T-helper 9 cell (primary cell): ENCODE measurements at places on chromosomes 3 and 15.
A peak's percentile ranks its signal among the peaks of the same experiment; 100 is the strongest.

GRCh38 chr15:73681856-73682599 is 2.2 kb upstream of the CD276 start:
- DNase-seq: no peak

GRCh38 chr3:164673738-164674137 is 404.6 kb downstream of the SI start:
- DNase-seq: no peak

DNA sequence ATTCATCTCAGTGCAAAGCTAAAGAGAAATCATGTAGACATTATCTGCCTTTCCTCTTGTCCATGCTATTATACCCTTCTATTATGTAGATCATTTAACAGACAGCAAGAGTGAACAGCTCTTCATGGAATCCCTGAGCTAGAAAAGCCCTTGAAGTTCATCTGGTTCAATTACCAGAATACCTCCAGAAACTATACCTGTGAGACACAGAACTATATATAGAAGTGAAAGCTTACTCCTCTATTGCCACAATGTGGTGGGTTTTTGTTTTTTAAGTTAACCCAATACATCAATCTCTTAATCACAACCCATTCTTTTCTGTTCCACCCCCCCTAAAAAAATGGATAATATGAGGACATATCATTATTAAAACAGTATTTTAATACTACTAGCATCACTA is 347.7 kb downstream of the PLCL2 start:
- no peak for DNase-seq

GRCh38 chr15:50576166-50576565 is 29.7 kb upstream of the USP50 start:
- no peak for DNase-seq

DNA sequence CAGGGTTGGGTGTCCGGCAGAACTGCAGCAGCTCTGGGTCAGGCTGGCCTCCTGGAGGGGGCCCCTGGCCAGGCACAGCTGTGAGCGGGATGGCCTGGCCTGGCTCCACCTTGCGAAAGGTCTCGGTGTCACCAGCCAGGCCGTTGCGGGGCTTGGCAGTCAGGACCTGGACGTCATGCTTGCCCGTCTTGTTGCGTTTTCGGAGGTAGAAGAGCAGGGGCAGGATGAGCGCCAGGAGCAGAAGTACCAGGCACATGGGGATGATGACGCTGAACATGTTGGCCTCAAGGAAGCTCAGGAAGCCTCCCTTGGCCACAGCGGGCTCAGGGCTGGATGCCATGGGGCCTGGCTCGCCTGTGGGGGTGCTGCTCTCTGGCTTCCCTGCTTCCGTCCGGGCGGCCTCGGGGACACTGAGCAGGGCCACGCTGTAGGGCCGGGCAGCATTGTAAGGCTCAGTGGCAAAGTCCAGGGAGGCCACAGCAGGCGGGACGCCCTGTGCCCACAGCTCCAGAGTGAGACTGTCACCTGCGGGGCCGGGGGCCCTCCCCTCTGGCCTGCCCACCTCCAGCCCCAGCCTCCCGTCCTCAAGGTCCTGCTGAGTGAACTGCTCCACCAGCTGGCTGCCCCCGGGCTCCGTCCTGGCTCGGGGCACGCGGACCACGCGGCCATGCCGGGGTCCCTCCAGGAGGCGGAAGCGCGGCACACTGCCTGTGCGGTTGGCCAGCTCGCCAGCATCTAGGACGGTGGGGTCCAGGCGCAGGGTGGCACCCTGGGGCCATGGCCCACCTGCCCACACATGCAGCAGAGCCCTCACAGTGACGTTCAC is 28.1 kb downstream of the SNX33 start:
- no peak for DNase-seq

GRCh38 chr3:30672959-30673358 is 66.6 kb downstream of the TGFBR2 start:
- no peak for DNase-seq

DNA sequence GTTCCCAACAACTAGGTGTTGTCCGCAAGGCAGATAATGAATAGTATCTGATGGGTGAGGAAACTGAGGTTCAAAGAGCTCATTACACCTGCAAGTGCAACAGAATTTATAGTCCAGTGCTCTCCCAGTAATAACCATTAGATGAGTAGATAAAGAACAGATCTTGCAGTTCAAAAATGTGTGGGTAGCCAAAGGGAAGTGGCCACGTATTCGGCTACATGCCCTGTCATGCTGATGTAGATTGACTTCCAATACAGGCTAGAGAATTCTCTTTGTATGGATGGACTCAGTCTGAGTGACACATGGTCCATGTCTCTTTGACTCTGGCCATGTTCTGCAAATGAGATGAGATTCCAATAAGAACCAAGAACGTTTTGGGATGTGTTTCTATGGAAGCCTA is 187.9 kb upstream of the LPP start:
- no peak for DNase-seq

- no peak for DNase-seq
These were observed 305.0 kb upstream of the C2CD4B start for GRCh38 chr15:62469874-62470688.

DNA sequence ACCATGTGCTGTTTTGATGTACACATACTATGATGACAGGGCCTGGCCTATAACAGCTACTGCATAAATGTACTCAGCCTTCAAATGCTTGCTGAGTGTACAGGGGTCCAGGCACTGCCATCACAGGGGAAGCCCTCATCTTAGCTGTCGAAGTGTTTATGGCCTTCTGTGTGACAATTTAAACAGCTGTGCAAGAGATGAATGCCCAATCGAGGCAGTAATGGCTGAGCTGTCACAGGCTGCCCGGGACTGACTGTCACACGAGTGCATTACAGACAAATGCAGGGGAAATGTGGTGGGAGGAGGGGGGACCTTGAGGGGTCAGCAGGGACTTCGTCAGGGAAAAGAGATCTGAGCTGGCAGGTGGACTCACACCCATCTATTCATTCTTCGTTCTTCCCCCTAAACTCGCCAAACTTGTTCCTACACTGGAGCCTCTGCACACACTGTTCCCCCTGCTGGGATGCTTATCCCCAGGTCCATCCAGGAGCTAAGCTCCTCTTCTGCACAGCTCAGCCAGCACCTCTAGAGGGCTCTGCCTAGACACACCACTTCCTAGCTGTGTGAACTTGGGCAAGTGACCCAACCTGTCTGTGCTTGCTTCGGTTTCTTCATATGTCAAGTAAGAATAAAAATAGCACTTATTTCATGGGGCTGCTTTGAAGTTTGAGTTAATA is 156.2 kb upstream of the IQSEC1 start:
- DNase-seq: no peak

DNA sequence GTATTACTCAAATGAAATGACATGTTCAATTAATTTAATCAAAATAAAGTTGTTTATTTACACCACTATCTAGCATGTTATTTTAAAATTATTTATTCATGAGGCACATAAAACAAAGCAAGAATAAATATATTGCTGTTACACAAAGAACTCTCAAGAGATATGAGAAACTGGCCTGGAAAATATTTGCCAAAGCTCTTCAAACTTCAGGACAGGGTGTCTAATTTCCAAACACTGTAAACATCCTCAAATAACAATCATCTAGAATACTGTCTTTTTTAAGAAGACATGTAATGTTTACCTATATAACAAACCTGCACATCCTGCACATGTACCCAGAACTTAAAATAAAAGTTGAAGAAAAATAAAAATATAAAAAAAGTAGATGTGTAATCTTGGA is 876.6 kb downstream of the TUSC7 start:
- no peak for DNase-seq

GRCh38 chr15:70200511-70201424 is 103.1 kb upstream of the TLE3 start:
- no peak for DNase-seq

- no peak for DNase-seq
These were observed 279.7 kb upstream of the TBL1XR1 start for GRCh38 chr3:177476921-177477435.

GRCh38 chr3:138210528-138210927 is 23.4 kb downstream of the ARMC8 start:
- DNase-seq: no peak

DNA sequence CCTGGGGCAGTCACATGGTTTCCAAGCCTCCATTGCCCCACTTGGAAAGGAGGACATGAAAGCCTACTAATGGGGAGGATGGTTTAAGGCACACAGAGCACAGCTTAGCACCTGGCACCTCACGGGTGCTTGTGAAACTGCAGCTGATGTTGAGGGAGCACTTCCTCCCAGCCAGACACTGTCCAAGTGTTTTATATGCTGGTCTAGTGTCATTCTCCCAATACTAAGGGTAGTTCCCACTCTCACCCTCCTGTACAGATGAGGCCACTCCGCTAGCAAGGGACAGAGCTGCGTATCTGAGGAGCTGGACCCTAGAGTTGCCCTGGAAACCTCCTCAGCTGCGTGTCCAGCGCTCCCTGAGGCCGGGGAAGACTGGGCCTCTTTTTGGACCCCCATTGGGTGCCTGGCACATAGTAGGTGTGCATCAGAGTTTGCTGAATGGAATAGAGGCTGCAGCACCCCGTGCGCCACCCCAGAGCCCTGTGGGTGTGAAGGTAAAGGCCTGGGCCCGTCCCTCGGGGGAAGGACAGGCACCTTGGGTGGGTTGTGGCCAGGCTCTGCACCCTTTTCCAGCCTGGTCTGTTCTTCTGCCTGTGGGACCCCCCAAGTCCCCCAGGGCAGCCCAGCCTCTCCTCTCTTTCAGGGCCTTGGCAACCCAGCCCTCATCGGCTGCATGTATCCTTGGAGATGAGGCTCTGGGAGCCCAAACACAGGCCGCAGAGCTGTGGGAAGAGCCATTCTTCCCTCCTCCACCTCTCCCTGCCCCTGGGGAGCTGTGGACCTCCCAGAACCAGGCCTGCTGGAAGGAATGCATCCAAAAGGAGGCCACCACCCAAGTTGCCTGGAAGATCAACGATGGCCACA is 31.3 kb downstream of the DNASE1L3 start:
- DNase-seq: no peak

- DNase-seq: no peak
These were observed 33.8 kb downstream of the ZIC4 start for GRCh38 chr3:147372525-147373027.

- no peak for DNase-seq
These were observed 55.4 kb downstream of the ZNF148 start for GRCh38 chr3:125319765-125320164.

DNA sequence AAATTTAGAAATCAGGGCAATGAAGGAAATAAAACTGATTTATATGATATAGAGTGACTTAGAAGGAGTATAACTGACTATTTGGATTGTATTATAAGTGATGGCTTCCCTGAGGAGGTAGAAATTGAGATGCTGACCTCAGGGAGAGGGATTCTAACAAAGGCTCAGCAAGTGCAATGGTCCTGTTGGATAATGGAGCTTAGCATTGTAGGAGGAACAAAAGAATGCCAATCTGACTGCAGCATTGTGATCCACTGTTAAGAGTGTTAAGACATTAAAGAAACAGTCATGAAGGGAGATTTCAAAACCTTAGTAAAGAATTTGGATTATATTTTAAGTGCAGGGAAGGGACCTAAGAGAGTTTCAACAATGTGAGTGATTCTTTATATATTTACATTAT is 158.4 kb upstream of the NAALADL2 start:
- no peak for DNase-seq

DNA sequence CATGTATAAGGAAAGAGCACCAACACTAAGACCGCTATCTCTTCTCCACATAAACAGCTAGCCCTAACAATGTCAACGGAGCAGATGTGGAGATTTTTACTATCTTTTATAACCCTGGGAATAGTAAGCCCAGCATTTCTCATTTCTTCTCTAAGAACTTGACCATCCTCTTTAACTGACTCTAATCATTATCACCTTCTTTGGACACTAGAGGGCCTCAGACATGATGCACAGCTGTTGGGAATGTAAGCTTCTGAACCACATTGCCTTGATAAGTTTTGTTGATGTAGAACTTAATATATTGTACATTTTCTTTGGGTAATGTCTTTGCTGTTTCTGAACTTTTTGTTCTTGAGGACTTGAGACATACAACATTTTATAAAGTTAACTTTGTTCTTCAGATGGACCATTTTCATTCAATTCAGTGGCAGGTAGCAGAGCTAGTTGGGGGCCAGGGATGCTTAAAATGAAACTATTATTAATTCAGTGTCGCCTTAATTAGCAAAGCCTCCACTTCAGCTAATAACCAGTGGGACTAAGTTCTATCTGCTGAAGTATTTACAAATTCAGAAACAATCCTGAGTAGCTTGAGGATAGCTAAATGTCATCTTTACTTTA is 9.6 kb upstream of the TAGLN3 start:
- DNase-seq: no peak

DNA sequence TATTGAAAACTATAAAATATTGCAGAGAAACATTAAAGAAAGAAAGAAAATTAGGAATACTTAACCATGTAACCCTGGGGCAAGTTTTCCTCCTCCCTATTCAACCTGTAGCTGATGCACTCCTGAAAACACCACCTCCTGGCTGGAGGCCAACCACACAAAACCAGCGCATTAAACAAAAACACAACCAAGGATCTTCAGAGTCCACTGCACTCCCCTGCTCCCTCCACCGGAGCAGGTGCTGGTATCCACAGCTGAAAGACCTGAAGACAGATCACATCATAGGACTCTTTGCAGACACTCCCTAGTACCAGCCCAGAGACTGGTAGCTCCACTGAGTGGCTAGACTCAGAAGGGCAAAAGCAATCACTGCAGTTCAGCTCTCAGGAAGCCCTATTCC is 13.6 kb upstream of the ADAMTS17 start:
- DNase-seq: no peak

GRCh38 chr3:175193815-175194518 is 334.8 kb downstream of the NAALADL2 start:
- DNase-seq: no peak

DNA sequence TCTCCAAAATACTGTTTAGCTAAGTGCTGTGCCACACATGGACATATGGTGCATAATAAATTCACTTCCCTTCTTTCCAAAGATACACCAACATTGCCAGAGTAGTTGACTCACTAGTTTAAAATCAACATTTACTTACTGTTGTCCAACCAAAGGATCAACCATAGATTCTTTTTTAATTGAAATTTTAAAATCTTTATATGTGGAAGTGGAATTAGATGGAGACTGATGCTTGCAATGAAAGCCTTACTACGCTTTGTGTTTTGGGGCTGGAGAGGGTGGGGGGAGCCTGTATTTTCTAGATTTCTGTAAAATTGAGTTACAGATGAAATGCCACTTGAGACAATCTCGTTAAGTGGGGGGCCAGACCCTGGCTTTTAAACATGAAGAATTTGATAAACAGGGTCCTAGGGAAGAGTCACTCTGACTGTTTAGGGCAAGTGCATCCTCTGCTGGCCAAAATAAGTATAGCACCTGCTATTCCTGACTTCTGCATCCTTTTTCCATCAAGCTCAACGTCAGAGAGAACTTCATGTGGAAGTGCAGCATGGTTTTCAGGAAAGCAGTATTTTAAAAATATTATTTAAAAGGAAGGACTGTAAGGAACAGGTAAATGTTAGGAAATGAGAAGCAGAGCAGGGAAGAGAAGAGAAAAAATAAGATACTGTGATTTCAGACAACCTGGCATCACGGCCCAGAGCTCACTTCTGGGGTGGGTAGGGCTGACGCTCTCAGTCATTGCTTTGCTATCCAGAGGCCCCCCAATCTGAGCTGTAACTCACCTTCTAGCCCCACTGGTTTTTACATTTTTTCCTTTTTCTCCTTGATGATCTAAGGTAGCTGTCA is 76.7 kb downstream of the BOC start:
- DNase-seq: peak; percentile 16

- DNase-seq: no peak
These were observed 79.0 kb downstream of the IGF1R start for GRCh38 chr15:98727115-98728040.

- no peak for DNase-seq
These were observed 48.3 kb upstream of the TRIM42 start for GRCh38 chr3:140629357-140630137.
